ENCODE measurements at places on chromosomes 1 and 21. TPM values are rescaled to one million over a fixed set of nuclear protein-coding genes. Genes with fewer than 3 reads are reported as not detected.

DNA sequence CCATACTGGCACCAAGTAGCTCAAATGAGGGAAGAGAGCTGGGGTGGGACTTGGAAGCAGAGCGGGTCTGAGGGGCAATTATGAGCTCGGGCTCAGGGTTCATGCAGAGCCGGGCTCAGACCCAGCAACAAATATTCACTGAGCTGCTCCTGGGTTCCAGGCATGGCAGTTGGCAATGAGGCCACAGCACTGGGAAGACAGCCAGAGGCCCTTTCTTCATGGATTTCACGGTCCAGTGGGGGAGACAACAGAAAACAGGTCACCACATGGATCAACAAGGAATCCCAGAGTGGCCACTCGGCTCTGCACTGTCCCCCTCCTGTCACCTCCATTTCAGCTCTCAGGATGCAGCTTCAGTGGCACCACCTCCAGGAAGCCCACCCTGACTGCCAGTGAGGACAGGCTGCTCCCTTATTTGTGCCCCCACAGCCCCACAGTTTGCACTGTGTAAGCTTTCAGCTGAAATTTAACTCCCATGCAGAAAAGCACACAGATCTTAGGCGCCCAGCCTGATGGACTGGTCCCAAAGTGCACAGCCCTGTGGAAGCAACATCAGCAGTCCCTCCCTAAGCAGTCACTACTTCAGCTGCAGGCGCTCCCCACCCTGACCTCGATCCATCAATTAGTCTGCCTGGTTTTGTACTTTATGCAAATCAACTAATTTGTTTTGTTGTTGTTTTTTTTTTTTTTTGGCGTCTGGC is 22.4 kb downstream of the ARHGEF19 start:
- no peak overlapping the region for H3K4me3 ChIP-seq
- H3K4me1 ChIP-seq = peaks cover 36% of the 10 kb centered on the region
- H3K27me3 ChIP-seq = peaks cover 6% of the 10 kb centered on the region
- H3K27ac ChIP-seq = peak overlapping the region; percentile 82
- DNase-seq = no peak

DNA sequence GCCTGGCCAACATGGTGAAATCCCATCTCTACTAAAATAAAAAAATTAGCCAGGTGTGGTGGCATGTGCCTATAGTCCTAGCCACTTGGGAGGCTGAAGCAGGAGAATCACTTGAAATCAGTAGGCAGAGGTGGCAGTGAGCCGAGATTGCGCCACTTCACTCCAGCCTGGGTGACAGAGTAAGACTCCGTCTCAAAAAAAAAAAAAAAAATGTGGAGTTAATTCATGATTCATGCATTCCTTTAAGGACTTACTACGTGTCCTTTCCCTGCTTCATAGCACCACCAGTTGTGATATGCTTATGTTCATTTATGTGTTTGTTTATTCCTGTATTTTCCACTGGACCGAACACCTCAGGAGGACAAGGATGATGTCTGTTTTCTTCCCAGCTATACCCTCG is 12.7 kb upstream of the PRELP start:
- H3K27ac ChIP-seq = peak overlapping the region; percentile 92
- no peak overlapping the region for H3K4me3 ChIP-seq
- H3K27me3 ChIP-seq = peaks cover 17% of the 10 kb centered on the region
- DNase-seq = no peak

C1orf198 gene
- 22.1 TPM for total RNA-seq

DNA sequence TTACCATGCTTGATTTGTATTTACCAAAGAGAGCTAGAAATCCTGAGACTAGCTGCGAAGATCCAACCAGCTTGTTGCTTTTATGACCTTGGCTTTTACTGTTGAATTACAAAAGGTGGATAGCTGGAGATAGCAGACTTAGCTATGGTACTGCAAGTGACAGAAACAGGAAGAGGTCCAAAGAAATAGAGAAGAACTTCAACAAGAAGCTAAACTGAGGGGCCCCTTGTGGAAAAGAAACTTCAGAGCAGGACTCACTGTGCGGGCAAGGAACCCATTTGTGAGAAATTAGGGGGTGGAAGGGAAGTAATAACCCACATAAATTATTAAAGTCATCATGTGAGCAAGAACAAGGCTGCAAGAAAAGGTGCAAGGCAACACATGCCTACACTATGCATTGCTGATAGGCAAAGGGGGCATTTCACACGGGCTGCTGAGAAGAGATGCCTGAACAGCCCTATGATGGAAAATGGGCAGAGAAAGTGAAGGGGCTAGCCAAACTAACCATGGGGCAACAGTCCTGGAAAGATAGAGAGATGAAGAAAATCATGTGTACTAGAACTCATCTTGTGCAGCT is 116.6 kb upstream of the PRDX6 start:
- H3K27me3 ChIP-seq = no peaks in the 10 kb centered on the region
- no peak overlapping the region for H3K27ac ChIP-seq
- no peak for DNase-seq
- no peaks in the 10 kb centered on the region for H3K36me3 ChIP-seq

GRCh38 chr1:226711976-226712741 is 26.9 kb downstream of the ITPKB start:
- no peak overlapping the region for H3K4me3 ChIP-seq
- H3K4me1 ChIP-seq = peaks cover 44% of the 10 kb centered on the region
- H3K36me3 ChIP-seq = no peaks in the 10 kb centered on the region

GRCh38 chr1:32012709-32013385 is 821 bp upstream of the KHDRBS1 start:
- H3K27ac ChIP-seq = peak overlapping the region; percentile 97
- H3K4me1 ChIP-seq = no peaks in the 10 kb centered on the region

- H3K4me3 ChIP-seq = no peak overlapping the region
- peak overlapping the region; percentile 60 for H3K27ac ChIP-seq
- no peaks in the 10 kb centered on the region for H3K36me3 ChIP-seq
- H3K27me3 ChIP-seq = no peaks in the 10 kb centered on the region
Measured at GRCh38 chr1:201172999-201173610, 17.5 kb upstream of the IGFN1 start.

- H3K4me1 ChIP-seq = peaks cover 10% of the 10 kb centered on the region
- no peak overlapping the region for H3K4me3 ChIP-seq
- no peaks in the 10 kb centered on the region for H3K36me3 ChIP-seq
Measured at GRCh38 chr1:76866566-76866965, 714 bp upstream of the ST6GALNAC5 start.
